ENCODE measurements at places on chromosomes 3 and 15. TPM values are rescaled to one million over a fixed set of nuclear protein-coding genes. Genes with fewer than 3 reads are reported as not detected.

Gene HESX1
- total RNA-seq, result 1.6 TPM

Gene DPPA2
- 0.64 TPM for total RNA-seq

Gene PSMD2
- 292 TPM for total RNA-seq

Gene FOXL2
- total RNA-seq, result 6.8 TPM

Gene CLDN16
- not detected for total RNA-seq

Gene DUOX1
- total RNA-seq, result not detected

Gene C3orf38
- total RNA-seq, result 21.8 TPM

Gene ACP3
- 0.44 TPM for total RNA-seq

Gene CELF6
- 0.21 TPM for total RNA-seq

Gene ZCWPW2
- total RNA-seq, result 0.80 TPM

Gene OR4F15
- total RNA-seq, result not detected

Gene CDC25A
- total RNA-seq, result 14.8 TPM

DNA sequence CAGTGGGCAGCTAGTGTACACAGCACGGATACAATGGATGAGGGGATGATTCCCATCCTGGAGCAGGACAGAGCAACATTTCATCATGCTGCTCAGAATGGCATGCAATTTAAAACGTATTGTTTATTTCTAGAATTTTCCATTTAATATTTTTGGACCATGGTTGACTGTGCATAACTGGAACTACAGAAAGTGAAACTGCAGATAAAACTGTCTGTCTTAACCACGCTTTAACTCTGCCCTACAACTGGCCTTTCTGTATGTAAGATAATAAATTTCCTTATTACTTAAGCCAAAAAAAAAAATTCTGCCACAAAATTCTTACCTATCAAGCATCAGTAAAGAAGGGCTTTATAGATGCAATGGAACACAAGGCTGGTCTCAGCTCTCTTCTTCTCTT lies 33.4 kb downstream of the AP3S2 start:
- DNase-seq, result no peak

DNA sequence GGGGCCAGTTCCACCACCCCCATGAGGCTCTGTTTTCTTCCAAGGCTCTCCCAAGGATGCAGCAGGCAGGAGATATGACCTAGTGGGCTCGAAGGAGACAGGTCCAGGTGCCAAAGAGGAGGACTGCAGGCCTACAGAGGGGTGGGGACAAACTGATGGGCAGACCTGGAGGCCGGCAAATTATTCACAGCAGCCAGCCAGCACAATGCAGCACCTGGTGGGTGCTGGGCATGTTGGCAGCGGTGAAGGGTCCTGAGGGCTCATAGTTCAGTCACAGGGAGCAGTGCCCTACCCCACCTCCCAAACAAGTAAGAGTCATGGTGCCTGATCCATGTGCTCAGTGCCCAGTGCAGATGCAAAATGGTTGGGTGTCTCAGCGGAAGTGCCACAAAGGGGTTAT lies 171.7 kb downstream of the ABHD5 start:
- no peak for DNase-seq

DNA sequence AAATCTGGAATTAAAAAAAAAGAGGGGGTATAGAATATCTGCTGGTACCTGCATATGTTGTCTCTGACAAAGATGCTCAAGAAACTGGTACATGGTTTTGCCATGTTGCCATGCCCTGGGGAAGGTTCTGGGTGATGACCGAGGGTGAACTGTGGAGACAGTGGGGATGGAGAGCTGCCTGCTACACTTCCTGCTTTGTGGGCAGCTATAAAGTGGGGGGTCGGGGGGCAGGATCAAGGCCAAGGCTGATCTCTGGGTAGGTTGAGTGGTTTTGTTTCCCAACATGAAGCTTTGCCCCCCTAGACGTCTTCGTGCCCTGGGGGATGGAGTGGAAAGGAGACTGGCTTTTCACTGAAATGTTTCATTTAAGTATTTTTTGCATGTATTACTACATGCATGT lies 74.6 kb downstream of the IQSEC1 start:
- no peak for DNase-seq

GRCh38 chr3:126155819-126156218 lies 24.6 kb downstream of the ALDH1L1 start:
- no peak for DNase-seq

- no peak for DNase-seq
Observed at GRCh38 chr3:45701172-45701867, 12.1 kb downstream of the SACM1L start.

- DNase-seq, result no peak
Observed at GRCh38 chr3:136545664-136546268, 206.4 kb downstream of the STAG1 start.

GRCh38 chr15:58228718-58229117 lies 90.5 kb downstream of the AQP9 start:
- peak; percentile 10 for DNase-seq

- DNase-seq, result no peak
Observed at GRCh38 chr3:67875338-67875737, 220.9 kb upstream of the SUCLG2 start.

GRCh38 chr3:190497811-190498210 lies 16.1 kb upstream of the IL1RAP start:
- DNase-seq, result no peak

DNA sequence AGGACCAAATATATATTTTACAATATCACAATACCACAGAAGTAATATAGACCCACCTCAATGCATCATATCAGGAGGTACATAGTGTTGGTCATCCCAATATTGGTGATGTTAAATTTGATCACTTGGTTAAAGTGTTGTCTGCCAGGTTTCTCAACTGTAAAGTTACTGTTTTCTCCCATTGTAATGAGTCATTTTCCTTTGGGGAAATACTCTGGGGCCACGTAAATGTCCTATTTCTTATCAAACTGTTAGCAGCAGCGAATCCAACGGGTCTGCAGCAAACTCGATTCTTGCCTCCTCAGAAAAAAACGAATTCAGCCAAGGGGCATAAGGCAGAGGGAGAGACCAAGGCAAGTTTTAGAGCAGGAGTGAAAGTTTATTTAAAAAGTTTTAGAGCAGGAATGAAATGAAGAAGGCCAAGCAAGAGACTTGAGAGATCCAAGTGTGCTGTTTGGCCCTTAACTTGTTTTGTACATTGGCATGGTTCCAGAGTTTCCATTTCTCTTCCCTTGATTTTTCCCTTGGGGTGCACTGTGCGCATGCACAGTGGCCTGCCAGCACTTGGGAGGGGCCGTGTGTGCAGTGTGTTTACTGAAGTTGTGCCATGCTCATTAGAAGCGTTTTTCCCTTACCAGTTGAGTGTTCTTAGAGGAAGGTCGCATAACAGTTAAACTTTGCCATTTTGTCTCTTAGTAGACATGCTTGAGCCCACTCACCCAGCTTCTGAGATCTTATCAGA lies 512.5 kb downstream of the AGBL1 start:
- no peak for DNase-seq

GRCh38 chr3:72011485-72011884 lies 226.5 kb upstream of the PROK2 start:
- DNase-seq, result no peak
